ENCODE measurements at places on chromosomes 16 and 17.

DNA sequence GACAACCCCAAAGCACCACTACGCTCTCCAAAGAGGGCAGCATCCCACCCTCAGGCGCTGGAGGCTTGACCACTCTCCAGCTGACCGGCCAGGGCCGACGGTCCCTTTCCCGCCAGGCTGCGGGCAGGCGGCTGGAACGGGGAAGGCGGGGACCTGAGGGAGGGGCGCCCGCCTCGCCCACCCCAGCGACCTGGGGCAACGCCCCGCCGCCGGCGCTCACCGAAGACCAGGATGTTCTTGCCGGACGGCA, 431 bp downstream of the DYNC1LI2 start:
- no peak for DNase-seq

DNA sequence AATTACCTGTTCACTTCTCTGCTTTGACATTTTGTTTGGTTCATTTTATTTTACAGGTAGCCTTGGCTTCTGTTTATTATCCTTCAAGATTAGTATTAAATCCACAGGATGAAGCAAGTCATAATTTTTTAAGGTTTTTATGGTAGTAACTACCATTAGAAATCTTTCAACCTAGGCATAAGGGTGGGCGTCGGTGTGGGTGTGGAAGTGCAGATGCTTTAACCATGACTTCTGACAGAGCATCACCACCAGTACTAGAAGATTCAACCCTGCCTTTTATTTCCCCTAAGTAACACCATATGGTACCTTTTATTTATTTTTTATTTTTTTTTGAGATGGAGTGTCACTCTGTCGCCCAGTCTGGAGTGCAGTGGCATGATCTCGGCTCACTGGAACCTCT, 22.7 kb downstream of the AP2B1 start:
- no peak for DNase-seq

- DNase-seq = no peak
These were observed 20.6 kb downstream of the RPH3AL start for GRCh38 chr17:332023-332422.

- no peak for DNase-seq
These were observed 85.7 kb upstream of the XYLT1 start for GRCh38 chr16:17556276-17557052.

DNA sequence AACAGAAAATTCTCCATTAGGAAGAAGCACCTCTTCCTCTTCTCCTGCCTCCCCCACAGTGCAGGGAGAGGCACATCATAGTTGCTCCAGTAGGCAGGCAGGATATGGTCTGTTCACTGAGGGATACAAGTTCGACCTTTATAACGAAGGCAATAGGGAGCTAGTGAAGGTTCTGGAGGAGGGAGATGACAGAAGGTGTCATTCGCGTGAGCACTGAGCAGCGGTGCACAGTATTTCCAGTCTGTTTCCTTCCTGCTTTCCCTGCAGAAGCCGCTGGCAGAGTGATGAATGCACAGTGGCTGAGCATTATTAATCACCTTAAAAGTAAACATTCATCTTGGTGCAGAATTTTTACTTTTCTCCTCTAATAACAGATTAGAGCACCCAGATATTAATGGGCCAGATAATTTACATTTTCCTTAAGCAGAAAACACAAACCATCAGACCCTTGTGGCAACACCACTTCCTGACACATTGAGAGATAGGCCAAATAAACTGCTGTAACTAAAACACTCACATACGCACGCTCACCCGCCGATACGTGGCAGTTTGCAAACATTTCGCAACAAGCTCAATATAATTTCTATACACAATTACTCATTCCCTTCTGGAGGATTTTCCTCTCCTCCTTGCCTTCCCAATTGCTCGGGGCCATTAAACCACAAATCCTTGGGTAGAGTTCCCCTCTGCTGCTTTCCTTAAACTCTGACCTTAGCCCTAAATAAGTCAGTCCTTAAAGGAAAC, 69.5 kb downstream of the AIPL1 start:
- no peak for DNase-seq

DNA sequence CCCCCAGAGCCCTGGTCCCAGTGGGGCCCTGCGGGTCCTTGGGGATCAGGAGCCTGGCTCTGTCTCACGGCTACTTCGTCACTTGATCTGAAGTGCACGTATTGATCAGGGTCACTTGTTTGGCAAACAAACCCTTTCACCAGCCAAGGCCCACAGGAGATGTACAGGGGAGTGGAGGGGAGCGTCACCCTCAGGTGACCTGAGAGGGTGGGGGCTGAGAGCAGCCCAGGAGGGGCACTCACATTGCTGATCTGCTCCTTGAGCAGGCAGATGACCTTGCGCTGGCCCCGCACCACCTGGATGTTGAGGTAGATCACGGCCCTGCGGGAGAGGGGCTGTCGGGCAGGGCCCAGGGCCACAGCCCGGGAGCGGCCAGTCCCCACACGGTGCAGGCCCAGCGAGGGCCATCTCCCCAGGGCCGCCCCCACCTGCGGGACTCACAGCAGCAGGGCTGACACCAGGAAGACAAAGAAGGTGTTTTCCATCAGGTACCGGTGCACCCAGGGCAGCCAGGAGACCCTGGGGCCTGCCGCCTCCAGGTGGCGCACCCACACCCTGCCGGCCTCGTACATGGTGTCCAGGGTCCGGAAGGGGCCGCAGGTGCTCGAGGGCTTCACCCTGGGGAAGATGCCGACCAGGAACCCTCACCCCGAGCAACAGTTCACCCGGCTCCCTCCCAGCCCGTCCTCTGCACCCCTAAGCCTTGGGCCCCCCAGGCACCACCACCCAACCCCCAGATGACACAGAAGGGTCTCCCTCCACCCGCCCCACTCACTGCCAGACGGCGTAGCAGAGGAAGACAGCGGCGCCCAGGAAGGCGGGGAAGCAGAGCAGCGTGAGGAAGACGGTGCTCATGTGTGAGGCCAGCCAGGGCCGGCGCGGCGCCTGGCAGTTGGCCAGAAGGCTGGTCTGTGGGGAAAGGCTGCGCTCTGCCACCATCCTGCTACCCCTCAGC, 11.3 kb downstream of the TMC6 start:
- no peak for DNase-seq

DNA sequence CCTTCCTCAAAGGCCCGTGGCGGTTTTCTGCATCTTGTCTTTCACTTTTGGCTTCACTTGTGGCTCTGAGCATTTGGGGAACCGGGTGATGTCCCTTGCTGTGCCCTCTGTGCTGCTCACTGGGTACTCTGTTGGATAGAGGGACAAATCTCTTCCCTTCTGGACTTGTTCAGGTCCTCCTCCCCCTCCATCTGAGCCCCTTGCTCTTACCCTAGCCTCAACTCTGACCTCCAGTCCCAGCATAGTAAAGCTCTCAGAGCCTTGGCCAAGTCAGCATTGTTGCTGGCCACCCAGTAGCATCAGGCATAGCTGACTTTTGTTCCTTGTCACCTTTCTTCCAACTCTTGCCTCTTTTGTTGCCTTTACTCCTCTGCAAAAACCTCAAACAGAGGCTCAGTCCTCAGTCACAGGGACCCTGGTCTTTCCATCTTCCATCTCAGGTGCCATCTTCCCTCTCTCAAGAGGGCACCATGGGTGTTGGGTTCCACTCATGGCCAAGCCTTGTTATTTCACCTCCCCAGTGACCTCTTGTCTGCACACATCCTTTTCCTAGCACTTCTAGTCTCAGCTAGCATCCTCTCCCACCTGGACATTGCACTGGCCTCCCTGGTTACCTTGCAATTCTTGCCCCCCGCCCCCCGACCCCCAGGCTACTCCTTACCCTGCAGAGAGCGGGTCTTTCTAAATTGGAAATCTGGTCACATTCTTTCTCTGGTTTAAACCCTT, 393 bp upstream of the PSMB10 start:
- peak; percentile 43 for DNase-seq

- no peak for DNase-seq
These were observed 10.1 kb downstream of the DNAH9 start for GRCh38 chr17:11608396-11608795.

GRCh38 chr17:4666296-4666695, 24.8 kb upstream of the ALOX15 start:
- DNase-seq = no peak

GRCh38 chr16:57257455-57258070, 12.5 kb downstream of the ARL2BP start:
- DNase-seq = no peak

GRCh38 chr17:35559495-35560210, 966 bp downstream of the SLFN14 start:
- DNase-seq = no peak

DNA sequence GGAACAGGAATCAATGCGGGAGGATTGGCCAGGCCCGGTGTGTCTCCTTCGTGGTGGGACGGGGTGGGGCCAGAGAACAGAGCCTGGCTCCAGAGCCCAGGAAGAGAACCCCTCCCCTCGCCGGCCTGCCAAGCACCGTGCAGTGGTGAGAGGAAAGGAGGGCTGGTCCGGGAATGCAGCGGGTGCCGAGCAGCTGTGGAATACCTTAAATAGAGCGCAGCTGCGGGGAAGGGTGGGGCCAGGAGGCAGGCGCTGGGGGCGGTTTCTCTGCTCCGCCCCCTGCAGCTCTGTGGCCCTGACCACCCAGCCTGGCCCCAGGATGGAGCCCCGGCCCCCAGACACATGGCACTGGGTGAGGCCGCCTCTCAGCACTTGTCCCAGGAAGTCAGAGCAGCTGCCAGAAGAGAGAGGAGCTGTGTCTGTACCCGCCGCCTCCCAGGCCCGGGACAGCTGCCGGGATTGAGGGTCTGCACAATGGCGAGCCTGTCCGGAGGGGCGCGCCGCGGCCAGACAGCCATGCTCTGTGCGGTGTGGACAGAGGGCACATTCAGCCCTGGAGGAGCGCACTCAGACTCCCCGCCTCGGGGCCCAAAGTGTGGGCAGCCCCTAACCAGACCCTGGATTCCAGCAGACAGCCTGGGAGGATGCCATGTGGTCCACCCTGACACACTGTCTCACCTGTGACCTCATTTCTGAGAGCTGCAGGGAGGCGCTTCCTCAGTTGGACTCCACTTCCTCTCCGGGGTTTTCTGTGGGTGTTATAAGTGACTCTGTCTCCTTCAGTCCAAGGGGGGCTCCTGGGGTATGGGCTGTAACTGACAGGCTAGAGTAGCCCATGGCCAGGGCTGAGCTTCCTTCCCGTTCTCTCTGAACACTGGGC, 268.8 kb downstream of the SEC14L1 start:
- no peak for DNase-seq

- no peak for DNase-seq
These were observed 540.3 kb downstream of the XYLT1 start for GRCh38 chr16:16930309-16931000.

GRCh38 chr17:64148017-64148631, 18.2 kb upstream of the ERN1 start:
- no peak for DNase-seq

DNA sequence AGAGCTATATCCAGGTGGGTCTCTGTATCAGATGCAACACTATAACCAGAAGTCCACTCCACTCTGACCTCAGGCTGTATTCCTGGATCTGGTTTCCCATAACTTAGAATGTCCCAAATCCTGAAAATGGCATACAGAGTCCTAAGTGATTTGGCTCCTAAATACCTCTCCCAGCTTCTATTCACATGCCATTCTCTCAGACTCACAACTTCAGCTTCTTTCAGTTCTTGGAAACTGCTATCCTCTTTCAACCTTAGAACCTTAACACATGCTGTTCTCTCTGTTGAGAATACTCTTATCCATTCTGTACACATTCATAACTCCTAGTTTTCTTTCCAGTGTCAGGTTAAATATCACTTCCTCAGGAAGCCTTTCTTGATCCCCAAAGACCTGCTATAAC, 132.0 kb downstream of the BRIP1 start:
- no peak for DNase-seq

- DNase-seq = no peak
These were observed 34.9 kb downstream of the CMC2 start for GRCh38 chr16:80971819-80972218.

DNA sequence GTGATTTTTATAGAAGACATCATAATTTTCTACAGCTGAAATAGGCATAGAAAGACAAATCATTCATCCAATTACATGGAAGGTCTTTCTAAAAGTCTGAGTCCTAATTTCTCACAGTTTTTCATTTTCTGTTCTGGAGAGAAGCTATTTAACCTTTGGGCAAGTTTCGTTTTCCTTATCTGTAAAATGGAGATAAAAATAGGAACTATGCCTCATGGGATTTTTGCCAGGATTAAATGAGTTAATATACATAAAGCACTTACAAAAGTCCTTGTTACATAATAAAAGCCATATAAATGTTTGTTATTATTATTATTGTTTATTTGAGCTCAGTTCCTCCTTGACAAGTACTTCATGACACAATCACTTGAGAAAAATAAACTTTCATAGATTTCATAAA, 121.4 kb downstream of the SKAP1 start:
- no peak for DNase-seq

DNA sequence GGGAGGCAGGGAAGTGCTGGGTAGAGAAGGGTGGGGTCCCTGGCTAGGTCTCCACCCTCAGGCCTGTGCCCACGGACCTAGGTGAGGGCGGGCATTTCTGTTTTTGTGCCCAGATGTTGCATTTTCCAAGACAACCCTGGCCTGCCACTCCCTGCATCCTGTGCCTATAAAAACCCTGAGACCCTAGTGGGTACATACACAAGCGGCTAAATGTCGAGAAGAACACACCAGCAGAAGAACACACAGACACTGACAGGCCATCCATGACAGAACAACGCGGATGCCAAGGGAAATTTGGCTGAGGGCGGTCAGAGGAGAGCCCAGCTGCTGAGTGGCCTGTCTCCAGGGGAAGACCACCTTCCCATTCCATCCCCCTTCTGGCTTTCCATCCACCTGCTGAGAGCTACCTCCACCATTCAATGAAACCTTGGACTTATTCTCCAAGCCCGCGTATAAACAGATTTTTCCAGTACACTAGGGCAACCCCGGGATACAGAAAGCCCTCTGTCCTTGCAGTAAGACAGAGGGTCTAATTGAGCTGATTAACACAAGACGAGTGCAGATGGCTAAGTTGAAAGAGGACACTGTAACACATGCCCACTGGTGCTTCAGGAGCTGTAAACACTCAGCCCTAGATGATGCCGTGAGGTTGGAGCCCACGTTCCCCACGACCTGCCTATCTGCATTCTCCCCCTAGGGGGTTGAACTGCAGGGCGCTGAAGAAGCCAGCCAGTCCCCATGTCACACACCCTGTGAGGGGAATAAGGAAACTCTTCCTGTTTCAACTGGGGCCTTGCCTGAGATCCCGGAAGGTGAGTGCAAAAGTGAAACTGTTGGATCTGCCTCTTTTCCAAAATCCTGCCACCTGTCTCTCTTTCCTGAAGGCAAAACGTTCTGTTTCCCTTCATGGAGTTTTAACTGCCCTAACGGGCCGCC, 147.2 kb upstream of the COX10 start:
- no peak for DNase-seq

GRCh38 chr17:49795372-49795771, 6.9 kb downstream of the KAT7 start:
- DNase-seq = no peak

DNA sequence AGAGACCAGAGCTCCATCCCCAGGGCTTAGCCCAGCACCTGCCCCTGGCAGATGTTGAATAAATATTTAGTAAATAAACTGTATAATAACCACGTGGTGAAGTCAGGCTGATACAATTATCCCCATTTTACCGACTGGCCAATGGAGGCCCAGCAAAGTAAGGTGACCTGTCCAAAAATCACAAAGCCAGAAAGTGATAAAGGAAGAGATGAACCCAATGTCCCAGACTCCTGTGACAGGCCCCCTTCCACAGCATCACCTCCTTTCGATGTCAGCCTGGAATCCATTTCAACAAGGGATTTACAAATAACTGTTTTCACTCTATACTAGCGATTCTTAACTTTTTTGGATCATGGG, 5.5 kb downstream of the TVP23A start:
- DNase-seq = no peak

- DNase-seq = peak; percentile 39
These were observed 10.2 kb upstream of the NFATC3 start for GRCh38 chr16:68074850-68075555.

- DNase-seq = no peak
These were observed 33.5 kb upstream of the CES5A start for GRCh38 chr16:55908641-55909040.

- peak; percentile 19 for DNase-seq
These were observed 7.2 kb downstream of the GRIN2C start for GRCh38 chr17:74852237-74853047.
